ENCODE measurements at places on chromosomes 4 and X.

- DNase-seq, result no peak
These were observed 167.5 kb upstream of the DGKK start for GRCh38 chrX:50638123-50638522.

DNA sequence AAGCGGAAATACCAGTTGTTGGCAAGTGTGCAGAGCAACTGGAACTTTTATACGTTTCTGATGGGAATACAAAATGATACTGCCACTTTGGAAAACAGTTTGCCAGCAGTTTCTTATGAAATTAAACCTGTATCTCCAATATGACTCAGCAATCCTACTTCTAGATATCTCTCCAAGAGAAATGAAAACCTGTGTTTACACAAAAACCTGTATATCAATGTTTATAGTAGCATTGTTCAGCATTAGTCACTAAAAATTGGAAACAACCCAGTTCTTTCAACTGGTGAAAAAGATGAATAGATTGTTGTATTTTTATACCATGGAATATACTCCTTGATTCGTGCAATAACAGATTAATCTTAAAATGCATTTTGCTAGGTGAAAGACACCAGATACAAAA, 26.8 kb downstream of the ATP7A start:
- no peak for DNase-seq

- no peak for DNase-seq
These were observed 5.4 kb downstream of the RNF150 start for GRCh38 chr4:141127884-141128283.

DNA sequence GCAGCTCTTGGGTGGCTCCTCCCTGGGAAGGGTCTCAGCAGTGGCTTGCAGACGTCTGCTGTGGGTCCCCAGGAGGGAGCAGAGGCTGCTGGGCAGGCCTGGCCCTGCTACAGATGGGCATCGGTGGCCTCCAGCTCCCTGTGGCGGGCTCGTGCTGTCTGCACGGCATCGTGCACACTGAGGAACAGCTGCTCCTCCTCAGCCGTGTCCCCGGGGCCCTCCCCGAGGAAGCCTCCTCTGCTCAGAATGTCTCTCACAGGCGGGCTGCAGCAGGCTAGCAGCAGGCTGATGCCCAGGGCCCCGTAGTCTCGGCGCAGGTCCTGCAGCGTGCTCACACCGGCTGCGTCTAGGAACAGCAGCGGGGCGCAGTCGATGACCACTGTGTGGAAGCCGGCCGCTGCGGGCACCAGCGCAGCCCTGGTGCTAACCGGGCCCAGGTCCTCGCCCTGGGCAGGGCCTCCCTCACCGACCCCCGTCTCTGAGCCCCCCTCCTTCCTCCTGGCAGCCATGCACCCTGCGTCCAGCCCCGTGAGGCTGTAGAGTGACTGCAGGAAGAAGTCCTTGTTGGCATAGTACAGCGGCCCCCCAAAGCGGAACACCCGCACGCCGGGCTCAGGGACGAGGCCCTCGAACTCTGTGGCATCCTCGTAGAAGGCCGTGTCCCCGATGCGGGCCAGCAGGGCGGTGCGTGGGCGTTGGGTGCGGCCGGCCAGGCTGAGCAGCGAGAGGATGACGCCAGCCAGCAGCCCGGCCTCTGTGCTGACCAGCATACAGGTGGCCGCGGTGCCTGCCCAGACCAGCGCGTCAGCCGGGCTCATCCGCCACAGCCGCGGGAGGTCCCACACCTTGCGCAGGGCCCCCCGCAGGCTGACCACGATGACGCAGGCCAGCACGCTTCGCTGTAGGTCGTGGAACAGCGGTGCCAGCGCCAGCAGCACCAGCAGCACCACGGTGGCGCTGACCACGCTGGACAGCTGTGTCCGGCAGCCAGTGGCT, 2.2 kb downstream of the IDUA start:
- no peak for DNase-seq

All from iPS DF 19.7 (cell line).